ENCODE measurements at places on chromosomes 3 and 15. TPM values are rescaled to one million over a fixed set of nuclear protein-coding genes. Genes with fewer than 3 reads are reported as not detected.

DNA sequence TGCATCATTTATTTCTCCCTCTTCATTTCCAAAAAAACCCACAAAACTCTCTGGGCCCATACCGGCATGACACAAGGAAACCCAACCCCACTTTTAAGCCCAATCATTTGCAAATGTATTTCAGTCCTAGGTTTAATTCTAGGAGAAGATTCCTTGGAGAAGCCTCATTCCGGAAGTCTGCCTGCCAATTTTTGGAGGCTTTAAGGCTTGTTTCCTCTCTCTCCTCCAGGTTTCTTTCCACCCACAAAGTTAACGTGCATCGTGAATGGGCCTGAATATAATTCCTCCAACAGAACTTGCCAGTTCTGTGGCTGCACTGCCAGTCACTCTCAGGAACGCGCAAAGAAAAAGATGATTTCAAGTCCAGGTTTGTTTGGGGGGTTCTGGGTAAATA lies 69.9 kb upstream of the FOXP1 start:
- no peak for DNase-seq

DNA sequence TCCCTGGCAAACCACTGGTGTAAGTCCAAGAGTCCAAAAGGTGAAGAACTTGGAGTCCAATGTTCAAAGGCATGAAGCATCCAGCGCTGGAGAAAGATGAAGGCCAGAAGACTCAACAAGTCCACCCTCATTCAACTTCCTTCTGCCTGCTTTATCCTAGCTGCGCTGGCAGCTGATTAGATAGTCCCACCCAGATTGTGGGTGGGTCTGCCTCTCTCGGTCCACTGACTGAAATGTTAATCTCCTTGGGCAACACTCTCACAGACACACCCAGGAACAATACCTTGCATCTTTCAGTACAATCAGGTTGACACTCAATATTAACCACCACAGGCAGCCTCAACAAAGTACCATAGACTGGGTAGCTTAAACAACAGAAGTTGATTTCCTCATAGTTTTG lies 245.9 kb upstream of the IGF1R start:
- no peak for DNase-seq

Gene ITIH1
- total RNA-seq, result 1.3 TPM

DNA sequence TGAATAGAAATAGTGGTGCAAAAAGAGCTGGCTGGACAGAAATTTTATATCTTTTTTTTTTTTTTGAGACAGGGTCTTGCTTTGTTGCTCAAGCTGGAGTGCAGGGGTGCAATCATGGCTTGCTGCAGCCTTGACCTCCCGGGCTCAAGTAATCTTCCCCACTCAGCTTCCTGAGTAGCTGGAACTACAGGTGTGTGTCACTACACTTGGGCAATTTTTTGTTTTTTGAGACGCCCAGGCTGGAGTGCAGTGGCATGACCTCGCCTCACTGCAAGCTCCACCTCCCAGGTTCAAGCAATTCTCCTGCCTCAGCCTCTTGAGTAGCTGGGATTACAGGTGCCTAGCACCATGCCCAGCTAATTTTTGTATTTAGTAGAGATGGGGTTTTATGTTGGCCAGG lies 22.4 kb downstream of the CHRNA3 start:
- no peak for DNase-seq

DNA sequence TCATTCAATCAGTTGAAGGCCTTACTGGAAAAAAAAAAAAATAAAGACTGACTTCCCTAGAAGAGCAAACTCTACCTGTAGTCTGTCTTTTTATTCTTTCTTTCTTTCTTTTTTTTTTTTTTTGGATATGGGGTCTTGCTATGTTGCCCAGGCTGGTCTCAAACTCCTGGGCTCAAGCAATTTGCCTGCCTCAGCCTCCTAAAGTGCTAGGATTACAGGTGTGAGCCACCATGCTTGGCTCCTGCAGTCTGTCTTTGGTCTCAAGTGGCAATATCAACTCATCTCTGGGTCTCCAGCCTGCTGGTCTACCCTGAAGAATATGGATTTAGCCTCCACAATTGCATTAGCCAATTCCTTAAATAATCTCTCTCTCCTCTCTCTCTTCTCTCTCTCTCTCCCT lies 167.7 kb upstream of the P2RY1 start:
- DNase-seq, result no peak

- no peak for DNase-seq
These were observed 50.4 kb downstream of the KLF13 start for GRCh38 chr15:31377030-31377429.
